Ovary (tissue), 10 donors: ENCODE measurements at places on chromosomes 12 and 14.

- no peak overlapping the region for H3K27ac ChIP-seq
- H3K4me3 ChIP-seq: no peak overlapping the region
- no peaks in the 10 kb centered on the region for H3K27me3 ChIP-seq
- no peaks in the 10 kb centered on the region for H3K4me1 ChIP-seq
- no peak for DNase-seq
Measured at GRCh38 chr14:27367345-27367744, 769.5 kb upstream of the NOVA1 start.

DNA sequence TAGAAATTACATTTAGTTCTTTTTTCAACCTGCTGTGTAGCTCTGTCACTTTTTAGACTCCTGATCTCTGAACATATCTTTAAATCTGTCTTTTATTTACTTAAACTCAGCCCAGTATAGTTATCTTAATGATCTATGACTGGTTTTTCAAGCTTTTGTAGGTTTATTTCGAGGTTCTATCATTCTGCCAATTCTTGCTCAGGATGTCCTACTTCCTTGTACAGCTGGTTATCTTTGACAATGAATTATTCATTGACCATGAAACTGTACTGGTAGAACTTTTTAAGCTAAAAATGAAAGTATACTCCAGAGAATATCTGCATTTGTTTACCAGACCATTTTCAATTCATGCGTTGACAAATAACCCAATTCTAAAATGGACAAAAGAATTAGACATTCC lies 37.8 kb downstream of the TC2N start:
- no peak overlapping the region for H3K4me3 ChIP-seq
- H3K4me1 ChIP-seq: no peaks in the 10 kb centered on the region
- H3K36me3 ChIP-seq: no peaks in the 10 kb centered on the region
- no peaks in the 10 kb centered on the region for H3K27me3 ChIP-seq

DNA sequence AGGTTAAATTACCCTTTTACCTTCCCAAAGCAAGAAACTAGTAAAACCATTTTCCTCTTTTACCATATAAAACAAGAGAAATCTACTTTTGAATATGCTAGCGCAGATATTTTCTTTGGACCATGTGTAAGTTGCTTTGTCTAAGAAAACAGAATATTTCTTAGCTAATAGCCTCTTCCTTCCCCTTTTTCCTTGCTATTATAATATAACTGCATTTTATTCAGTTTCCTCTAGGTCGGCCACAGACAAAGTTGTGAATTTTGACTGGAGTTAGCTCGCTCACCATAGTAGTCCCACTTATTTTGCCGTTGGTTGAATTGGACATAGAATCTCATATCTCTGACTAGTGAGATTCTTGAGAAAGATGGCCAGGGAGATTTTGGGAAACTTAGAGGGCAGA lies 115.6 kb downstream of the PLEKHA5 start:
- H3K27ac ChIP-seq: no peak overlapping the region
- no peak overlapping the region for H3K4me3 ChIP-seq
- H3K36me3 ChIP-seq: no peaks in the 10 kb centered on the region
- DNase-seq: no peak

GRCh38 chr12:98149691-98150210 lies 365.6 kb upstream of the TMPO start:
- no peaks in the 10 kb centered on the region for H3K27me3 ChIP-seq
- DNase-seq: no peak
- H3K27ac ChIP-seq: no peak overlapping the region
- H3K36me3 ChIP-seq: no peaks in the 10 kb centered on the region

- H3K27ac ChIP-seq: no peak overlapping the region
- no peaks in the 10 kb centered on the region for H3K4me1 ChIP-seq
- H3K27me3 ChIP-seq: no peaks in the 10 kb centered on the region
- no peak overlapping the region for H3K4me3 ChIP-seq
- no peak for DNase-seq
- H3K36me3 ChIP-seq: no peaks in the 10 kb centered on the region
Measured at GRCh38 chr12:76820888-76821482, 57.1 kb downstream of the ZDHHC17 start.
